Pons (tissue), 1 donor: ENCODE measurements at places on chromosomes 2 and 18.

DNA sequence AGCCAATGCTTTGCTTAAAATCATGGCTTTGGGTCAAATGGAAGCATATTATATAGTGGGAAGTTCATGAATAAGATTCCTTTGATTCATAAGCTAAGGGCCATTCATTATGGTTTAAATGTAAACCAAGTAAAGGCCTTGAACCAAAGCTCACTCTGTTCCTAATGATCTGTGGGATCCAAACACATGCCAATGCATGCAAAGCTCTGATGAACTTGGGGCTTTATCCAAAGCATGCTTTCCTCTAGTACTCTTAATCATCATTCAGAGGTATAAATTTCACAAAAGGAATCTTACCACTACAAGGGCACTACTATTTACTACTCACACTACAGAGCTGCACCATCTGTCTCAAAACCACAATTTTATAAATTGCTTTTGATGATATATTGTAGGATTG lies 102.8 kb upstream of the RBMS1 start:
- DNase-seq: no peak

GRCh38 chr18:62876111-62876510 lies 160.8 kb downstream of the PHLPP1 start:
- DNase-seq: no peak

- no peak for DNase-seq
Observed at GRCh38 chr2:70936165-70936978, 672 bp downstream of the ATP6V1B1 start.

DNA sequence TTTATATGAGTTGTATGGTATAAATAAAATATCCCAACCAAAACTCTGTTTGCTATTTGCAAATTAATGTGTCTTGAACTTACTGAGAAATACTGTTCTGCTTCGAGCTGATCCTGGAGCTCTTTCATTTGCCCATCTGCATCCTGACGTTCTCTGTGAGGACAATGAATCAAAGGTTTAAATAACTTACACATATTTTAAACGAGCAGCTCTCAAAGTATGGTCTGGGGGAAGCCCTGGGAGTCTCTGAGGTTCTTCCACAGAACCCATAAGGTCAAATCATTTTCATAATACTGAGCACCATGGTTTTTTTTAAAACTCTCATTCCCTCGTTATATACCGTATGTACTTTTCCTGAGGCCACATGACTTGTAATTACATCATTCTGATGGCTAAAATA lies 46.7 kb downstream of the SLC66A3 start:
- no peak for DNase-seq

- no peak for DNase-seq
Observed at GRCh38 chr2:67400560-67401485, 3.7 kb downstream of the ETAA1 start.

DNA sequence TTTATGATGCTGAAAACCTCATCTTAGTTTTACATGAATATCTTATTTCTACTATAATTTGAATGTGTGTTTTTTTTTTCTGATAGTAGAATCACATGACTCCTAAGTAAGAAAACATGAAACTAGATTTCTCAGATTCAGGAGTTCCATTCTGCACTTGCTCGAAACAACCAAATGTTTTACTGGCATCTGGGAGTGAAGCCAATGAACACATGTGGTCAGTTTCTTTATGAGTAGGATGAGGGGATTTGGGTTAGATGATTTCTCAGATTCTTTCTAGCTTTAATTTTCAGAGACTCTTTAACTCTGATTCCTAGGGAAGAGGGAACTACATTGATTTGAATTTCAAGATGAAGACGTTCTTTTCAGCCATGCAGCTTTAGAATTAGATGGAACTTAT lies 225.0 kb upstream of the NT5C1B start:
- DNase-seq: no peak

DNA sequence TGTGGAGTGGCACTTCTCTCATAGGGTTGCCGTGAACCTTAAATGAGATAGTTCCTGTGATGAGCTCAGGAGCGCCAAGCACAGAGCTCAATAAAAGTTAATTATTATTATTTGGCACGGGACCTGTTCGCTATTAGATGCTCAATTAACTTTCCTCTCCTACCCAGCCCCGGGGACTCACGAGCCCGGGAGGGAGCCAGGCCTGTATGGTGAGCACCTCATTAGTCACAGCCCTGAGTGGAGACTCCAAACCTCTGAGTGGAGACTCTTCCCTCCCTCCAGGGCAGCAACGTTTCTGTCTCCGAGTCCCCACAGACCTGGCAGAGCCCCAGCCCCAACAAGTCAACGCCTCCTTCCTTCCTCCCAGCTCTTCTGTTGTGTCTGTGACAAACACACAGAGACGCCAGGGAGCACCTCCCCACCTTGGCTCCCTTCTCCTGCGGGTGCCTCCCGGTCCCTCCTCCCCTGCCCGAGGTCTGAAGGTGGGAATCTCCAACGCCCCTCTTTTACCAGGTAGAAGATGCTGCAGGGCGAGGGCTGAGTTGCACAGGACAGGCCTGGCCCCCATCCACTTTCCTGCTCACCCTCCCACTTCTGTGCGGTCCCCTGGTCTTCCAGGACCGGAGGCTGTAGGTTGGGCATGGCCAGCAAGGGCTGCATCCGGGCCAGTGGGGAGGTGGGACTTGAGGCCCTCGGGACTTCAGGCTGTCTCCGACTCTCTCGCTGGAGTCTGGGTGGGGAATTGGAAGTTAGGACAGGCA lies 52.7 kb upstream of the ODC1 start:
- no peak for DNase-seq

DNA sequence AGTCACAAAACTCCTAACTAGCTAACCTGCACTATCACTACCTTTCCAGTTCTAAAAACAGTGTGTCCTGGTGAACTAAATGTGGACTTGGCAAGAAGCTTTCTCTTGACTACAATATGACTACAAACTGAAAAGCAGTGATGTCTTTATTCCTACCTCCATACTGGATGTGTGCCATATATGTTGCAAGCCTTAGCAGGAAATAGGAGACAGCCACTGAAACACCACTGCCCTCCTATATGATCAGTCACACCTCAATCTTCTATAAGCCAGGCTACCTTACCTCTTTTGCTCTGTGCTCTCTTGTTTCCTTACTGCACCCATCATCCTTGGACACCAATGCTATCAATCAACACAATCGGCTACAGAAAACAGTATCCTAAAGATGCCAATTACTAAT lies 34.1 kb downstream of the SS18 start:
- DNase-seq: no peak

GRCh38 chr2:76867854-76868253 lies 654.3 kb downstream of the LRRTM4 start:
- no peak for DNase-seq

DNA sequence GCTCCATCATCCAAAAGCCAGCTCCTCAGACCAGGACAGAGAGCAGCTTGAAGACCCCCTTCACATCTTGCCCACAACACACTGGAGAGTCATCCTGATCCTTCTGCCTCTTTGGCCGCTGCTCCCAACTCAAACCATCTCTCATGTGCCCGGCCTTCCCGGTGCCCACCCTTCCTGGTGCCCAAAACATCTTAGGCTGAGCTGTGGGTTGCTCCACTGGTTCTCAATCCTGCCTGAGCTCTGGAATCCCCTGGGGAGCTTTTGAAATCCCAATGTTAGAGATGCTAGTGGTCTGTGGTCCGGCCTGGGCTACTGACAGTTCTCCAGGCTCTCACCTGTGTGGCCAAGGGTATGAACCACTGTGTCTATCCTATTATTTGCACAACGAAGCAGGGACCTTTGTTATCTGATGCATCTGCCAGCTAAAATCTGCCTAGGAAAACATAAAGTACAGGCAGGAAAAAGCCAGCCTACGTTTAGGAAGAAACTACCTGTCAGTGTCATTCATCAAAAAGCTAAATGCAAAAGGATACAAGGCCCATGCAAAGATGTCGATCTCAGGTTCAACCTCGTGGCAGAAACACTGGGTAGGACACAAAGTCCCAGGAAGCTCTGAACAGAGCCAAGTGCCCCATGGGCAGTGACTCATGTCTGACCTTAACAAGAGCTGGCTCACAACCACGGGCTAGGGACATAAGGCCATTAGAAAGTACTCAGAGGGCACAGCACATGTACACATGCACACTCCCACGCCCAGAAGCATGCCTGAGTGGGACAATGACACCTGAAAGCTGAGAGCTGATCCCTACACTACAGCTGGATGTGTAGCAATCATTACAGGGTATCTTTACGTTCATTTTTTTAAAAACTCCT lies 30.8 kb downstream of the TBC1D8 start:
- DNase-seq: no peak

- DNase-seq: no peak
Observed at GRCh38 chr2:34991508-34992274, 1363.9 kb upstream of the CRIM1 start.

DNA sequence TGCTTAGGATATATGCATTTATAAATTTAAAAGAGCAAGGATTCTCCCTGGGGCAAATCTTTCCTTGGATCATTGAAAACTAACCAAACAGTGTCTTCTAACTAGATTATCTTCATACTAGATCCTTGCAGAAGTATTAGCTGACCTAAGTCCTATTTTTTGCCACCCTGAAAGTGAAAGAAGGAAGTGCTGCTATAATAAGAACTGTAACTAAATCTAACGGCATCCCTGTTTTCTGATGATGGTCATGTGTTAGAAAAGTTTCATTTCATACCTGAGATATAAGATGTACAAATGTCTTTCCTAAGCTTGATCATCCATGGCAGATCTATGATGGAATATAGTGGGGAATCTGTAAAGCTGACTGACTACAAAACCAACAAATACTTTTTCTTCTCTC lies 102.7 kb downstream of the MAP2 start:
- peak; percentile 61 for DNase-seq

DNA sequence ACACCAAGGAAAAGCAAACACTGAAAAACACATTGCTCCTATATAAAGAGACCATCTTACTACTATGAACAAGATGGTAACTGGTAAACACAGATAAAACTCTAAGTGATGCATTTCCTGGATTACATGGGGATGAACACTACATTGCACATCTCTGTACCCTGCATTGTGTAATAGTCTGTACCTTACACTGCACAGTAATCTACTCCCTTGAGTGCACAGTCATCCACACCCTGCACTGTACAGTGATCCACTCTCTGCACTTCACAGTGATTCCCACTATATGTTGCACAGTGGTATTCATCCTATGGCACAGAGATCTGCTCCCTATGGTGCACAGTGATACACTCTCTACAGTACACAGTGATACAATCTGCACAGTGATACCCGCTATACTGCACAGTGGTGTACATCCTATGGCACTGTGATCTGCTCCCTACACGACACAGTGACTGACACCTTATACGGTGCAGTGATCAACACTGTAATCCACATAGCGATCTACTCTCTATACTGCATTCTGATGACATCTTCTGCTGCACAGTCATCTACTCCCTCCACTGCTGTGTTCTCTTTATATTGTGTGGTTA lies 462.2 kb upstream of the RGPD4 start:
- DNase-seq: no peak

DNA sequence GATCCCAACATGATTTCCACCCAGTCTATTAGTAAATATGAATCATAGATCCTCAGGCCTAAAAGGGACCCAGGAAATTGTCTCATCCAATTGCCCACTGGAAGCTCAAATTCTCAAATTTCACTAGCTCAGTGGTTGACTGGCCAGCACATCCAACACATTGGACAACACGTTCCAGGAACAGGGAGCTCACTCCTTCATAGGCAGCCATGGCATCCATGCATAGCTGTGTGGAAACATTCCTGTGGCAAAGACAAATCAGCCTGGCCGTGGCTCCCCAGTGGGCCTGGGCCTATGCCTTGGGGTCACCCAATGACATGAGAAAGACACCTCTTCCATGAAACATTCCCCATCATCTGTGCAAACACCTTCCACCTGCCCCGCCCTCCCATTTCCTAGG lies 261.1 kb downstream of the ANAPC1 start:
- no peak for DNase-seq

DNA sequence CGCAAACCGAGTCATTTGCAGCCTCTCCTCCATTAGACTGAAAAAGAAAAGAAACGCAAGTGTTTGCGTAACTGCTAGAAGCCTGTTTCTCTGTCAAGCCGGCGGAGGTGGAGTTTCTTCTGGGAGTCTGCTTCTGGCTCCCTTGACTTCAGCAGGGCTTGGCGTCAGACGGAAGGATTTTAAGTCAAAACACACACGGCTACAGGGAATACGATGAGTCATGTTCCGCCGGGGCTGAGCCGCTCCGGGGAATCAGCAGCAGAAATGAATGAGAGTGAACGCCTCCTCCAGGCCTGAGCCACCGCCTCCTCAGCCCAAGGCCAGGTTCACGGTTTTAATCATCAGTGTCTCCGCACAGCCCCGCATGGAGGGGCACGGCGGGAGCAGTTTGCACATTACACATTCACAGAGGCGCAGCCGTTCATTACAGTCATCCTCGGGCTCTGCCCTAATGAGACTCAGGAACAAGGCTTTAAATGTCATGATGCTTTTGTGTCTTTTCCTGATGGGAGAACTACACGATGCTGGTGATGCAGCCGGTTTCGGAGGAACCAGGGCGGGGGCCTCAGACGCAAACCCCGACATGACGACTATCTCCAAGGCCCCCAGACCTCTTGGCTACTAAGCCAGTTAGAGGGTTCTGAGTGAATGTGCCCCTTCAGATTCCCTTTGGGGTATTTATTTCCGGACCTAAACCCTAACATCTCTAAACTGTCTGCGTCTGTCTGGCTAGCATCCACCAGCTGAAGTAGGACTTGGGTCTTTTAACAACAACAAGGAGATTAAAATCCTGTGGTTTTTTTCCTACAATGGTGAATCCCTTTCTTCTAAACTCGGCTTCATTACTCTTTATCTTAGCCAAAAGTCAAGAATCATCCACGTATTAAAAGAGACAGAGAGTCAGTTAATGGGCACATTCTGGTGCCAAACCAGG lies 11.1 kb upstream of the SCG2 start:
- DNase-seq: peak; percentile 68

DNA sequence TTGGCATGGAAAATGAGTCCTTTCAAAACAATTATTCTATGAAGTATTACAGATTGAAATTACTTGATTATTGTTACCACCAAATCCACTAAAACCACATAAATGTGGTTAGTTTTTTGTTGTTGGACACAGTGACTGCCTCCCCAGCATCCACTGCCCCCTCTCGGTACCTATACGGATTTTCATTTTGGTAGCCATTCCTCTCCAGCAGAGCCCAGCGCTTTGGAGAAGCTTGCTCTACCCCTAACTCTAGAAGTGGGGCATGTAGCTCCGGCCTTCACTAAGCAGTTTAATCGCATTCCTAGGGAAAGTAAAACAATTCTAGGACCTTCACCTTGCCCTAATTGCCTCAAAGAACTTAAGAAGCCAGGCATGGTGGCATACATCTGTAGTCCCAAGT lies 24.2 kb downstream of the OLA1 start:
- no peak for DNase-seq

GRCh38 chr18:2316751-2317696 lies 254.3 kb downstream of the METTL4 start:
- DNase-seq: no peak

GRCh38 chr18:48462510-48462909 lies 53.3 kb upstream of the ZBTB7C start:
- no peak for DNase-seq

GRCh38 chr2:102235491-102235890 lies 48.7 kb downstream of the IL1RL2 start:
- DNase-seq: no peak

- peak; percentile 89 for DNase-seq
Observed at GRCh38 chr18:77366720-77367641, 117.3 kb downstream of the GALR1 start.
